ENCODE measurements at places on chromosomes 3 and 15.

GRCh38 chr3:116254541-116254940 lies 190.7 kb downstream of the LSAMP start:
- DNase-seq, result no peak

- no peak for DNase-seq
These were observed 68.6 kb downstream of the CDC25A start for GRCh38 chr3:48119505-48120193.

GRCh38 chr3:156059950-156060501 lies 60.4 kb upstream of the KCNAB1 start:
- no peak for DNase-seq

DNA sequence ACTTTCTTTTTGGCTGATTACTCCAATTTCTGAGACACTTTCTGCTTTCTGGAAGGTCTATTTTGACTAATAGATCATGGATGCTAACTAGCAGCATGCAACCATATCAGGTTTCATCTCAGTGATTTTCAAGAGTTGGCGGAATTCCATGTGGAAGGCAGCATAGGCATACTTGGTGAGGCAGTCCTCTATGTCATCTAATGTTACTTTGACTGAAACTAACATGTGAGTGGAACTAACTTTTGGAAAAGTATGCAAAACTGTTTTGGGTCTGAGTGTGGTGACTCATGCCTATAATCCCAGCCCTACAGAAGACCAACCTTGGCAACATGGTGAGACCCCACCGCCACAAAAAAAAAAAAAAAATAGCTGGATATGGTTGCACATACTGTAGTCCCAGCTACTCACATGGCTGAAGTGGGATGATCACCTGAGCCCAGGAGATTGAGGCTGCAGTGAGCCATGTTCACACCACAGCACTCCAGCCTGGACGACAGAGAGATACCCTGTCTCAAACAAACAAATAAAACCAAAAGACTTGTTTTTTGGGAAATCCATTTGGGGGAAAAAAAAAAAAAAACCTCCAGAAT lies 1033.7 kb downstream of the ROBO1 start:
- no peak for DNase-seq

- no peak for DNase-seq
These were observed 80.6 kb downstream of the MFSD1 start for GRCh38 chr3:158882445-158882844.

GRCh38 chr3:14590569-14590968 lies 50.4 kb upstream of the GRIP2 start:
- no peak for DNase-seq

DNA sequence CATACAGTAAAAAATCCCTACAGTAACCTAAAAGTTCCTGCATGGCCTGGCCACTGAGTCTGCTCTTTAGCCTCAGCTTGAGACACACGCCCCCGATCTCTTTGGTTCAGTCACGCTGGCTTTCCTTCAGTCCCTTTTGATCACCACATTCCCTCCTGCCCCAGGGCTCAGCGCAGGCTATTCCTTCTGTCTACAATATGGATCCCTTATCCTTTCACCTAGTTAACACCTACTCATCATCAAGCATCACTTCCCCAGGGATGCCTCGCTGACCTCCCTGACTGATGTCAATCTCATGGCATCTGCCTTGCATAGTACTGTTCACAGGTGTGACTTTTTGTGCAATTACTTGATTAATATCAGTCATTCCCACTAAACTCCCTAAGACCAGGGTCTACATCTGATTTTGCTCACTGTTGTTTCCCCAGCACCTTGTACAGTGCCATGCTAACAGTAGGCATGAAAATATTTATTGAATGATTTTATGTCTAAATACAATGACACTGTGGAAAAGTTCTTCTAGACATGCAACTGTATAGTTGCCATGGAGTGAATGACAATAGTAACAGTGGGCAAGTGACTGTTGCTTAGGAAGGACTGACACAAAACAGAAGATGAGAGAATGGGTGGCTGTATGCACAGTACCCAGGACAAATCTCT lies at the start of gene SNTN:
Gene SNTN (plus strand): TSS at position 610 of the 660 bp plus-strand sequence. CDS start 13 bp downstream, at position 623.
- DNase-seq, result no peak

DNA sequence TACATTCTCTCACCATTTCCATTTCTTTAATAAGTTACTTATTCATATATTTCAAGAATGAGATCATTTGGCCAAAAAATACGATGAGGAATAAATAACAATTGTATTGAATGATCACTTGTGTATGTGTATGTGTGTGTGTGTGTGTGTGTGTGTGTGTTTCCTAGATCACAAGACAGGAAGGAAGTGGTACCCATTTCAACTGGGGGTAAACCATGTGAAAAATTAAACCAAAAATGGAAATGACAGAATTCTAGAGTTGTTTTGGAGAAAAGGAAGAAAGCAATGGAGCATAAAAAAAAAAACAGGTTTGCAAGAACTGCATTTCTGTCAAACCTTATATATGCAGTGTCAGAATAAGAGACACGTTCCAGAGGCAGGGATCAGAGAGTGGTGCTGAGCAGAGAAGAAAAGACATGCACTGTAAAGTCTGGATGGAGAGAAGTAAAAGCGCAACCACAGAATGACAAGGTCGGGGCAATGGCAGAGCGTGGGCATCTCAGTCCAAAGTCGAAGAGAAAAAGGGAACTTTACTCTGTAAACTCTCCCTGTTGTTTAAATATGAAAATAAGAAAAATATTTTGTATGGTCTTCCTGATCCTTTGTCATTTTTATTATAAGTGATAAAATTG lies 75.5 kb downstream of the PEX5L start:
- no peak for DNase-seq

DNA sequence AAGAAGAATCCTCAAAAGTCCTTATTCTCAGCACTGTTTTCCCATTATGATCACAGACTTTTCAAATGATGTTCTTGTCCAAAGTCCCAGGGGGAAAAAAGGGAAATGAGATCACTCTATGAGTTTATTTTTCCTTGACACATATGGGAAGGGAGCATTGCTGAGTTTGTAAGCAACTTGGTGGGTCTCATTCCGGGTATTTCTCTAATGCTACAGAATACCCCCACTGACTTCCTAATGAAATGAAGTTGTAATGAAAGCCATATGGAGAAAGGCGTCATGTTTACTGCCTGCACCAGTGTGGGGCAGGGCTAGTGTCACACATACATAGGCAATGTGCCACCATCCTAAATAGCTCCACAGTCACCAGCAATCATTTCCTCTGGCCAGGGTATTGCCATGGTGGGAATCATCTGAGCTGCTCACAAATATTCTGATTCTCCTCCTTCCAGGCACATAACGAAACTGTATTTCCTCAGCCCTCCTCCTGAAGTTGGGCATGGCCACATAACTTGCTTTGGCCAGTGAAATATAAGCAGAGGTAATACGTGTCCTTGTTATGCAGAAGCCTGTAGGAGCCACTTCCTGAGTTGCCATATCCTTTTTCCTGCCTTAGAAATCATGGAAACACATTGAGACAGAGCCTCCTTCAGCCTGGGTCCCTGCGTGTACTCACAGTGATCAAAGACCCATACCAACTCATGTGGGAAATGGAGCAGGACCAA lies 41.0 kb upstream of the C15orf61 start:
- DNase-seq, result no peak

GRCh38 chr3:67329358-67329757 lies 325.1 kb downstream of the SUCLG2 start:
- DNase-seq, result no peak

GRCh38 chr3:17894434-17895060 lies 152.1 kb upstream of the TBC1D5 start:
- DNase-seq, result no peak

- no peak for DNase-seq
These were observed 346.6 kb upstream of the MEIS2 start for GRCh38 chr15:37446921-37447320.

DNA sequence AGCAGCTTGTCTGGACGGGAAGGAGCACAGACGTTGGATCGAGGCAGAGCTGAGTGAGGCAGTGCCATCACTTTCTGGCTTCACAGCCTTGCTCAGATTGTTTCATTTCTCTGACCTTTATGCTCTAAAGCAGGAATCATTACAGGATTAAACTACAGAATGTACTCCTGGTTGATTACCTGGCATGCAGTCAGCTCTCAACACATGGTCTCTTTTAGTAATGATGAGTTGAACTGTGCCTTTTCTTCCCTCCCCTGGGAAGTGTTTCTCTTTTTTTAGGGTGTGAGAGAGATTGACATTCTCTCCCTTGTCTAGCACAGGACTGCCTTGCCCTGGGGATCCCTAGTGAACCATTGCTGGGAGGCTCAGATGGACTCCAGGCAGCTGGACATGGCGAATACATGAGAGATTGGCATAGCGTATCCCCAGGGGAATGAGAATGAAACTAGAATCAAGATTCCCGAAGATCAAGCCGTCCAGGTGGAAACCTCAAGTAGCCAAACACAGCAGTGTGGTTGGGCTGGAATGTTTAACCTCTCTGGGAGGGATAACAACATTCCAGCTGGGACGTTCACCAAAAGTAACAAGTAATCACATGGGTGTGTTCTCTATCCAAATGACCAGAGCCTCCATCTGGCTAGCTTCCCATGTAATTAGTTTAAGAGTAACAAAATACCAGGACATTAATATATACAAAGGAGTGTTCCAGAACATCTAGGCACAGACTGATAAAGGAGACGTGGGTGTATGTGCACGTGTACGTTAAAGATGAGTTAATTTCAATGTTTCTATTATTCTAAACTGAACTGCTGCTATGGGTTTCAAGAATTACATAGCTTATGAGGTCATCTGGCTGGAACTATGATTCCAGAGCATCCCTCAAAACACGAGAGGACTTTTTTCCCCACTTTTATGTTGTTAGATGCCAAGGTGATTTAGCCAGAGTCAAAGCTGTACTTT lies 118.6 kb upstream of the NR2E3 start:
- DNase-seq, result no peak

GRCh38 chr3:135905058-135905724 lies 60.3 kb upstream of the PPP2R3A start:
- no peak for DNase-seq

GRCh38 chr15:28930476-28931291 lies 44.9 kb downstream of the APBA2 start:
- no peak for DNase-seq

DNA sequence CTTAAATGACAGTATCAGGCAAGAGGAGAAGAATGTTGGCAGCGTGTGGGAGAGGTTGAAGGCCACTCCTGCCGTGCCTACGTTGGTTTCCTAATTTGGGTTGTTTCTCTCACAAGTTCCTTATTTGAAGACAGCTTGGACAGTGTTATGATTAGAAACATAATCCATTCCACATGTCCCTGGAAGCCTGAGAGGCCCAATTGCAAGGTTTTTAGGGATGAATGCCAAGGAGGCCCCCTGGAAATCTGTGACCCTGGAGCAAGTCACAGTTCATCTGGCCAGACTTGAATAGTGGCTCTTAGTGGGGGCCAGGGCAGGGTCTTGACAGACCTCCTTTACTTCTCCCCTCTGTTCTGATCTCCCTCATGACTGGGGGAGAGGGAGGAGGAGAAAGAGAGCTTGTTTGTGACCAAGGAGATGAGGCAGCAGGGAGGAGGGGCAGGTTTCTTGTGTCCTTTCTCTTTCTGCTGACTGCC lies 584.4 kb upstream of the TBL1XR1 start:
- no peak for DNase-seq

- DNase-seq, result no peak
These were observed 627 bp downstream of the NT5DC2 start for GRCh38 chr3:52532838-52533622.

GRCh38 chr3:129116482-129116946 lies 5.1 kb downstream of the RAB43 start:
- no peak for DNase-seq

DNA sequence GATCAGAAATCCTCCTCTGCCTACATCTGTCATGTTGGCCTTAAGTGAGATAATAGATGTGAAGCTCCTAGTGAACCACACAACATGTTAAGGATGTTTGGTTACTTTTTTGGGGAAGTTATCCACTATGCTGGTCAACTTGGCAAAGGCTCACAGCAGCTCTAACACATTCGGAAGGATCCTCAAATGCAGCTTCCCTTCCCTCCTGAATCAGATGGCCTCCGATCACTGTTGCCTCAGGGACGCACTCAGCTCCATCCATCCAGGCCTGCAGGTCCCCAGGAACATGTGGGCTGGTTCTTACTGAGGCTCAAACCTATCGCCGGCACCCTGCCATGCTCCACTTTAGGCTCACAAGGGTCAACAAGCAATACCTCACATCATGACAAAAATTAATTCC lies 67.9 kb downstream of the CORO2B start:
- no peak for DNase-seq

DNA sequence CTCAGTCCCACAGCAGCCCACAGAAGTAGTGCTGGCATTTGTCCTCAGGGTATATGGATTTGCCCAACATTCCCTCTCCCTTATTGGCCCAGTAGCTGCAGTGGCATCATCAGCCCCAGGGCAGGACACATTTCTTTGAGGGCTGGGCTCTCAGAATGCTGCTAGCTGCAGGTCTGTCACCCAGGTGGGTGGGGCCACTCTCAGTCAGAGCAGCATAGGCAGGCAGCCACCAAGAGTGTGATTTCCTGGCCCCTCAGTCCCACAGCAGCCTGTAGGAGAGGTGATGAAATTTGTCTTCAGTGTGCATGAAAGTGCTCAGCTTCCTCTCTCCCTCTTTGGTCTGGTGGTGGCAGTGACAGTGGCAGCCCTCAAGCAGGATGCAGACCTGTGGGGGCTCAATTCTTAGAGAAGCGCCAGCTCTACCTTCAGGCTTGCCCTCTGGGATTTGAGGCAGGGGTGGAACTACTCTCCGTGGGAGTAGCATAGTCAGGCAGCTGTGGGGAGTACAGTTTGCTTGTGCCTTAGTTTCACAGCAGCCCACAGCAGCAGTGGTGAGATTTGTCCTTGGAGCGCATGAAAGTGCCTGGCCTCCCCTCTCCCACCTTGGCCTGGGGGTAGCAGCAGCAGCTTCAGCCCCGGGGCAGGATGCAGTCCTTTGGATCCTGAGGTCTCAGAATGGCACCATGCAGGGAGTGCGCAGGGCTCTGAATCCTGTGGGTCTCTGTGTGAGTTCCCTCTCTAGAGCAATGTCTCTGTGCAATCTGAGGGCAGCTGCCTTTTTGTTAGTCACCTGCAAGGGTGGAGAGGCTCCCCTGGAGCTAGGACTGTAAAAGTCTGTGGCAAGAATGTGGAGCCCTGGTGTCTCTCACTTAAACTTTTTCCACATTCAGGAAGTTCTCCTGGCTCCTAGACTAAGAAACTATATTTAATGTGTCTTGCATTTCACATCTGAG lies 1229.1 kb downstream of the ROBO2 start:
- no peak for DNase-seq

DNA sequence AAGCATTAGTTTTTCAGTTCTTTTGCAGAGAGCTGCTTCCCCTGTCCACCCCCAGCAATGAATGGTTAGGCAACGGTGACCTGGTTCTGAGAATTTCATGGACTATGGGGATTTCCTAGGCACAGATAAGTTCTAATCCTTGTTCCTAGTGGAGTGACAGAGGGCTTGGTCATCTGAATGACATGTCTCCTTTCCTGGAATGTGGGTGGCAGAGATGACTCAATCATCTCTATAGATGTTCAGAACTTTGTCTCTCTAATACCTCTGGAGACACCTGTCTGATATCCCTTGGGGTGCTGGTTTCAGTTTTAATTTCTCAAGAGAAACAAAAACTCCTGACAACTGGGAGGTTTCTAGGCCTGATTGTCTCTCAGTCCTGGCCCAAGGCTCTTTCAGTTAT lies 10.4 kb downstream of the PLA2G4E start:
- DNase-seq, result peak; percentile 30

Measured in GM12864 (cell line).